ENCODE measurements at places on chromosomes 5 and 9. TPM values are rescaled to one million over a fixed set of nuclear protein-coding genes. Genes with fewer than 3 reads are reported as not detected.

MEIKIN gene
- not detected for polyA plus RNA-seq

- no peak overlapping the region for H3K4me3 ChIP-seq
- H3K36me3 ChIP-seq, result no peaks in the 10 kb centered on the region
- H3K4me1 ChIP-seq, result peaks cover 41% of the 10 kb centered on the region
- H3K27me3 ChIP-seq, result no peaks in the 10 kb centered on the region
- DNase-seq, result peak; percentile 93
Observed at GRCh38 chr5:143355710-143356109, 47.8 kb downstream of the NR3C1 start.

DNA sequence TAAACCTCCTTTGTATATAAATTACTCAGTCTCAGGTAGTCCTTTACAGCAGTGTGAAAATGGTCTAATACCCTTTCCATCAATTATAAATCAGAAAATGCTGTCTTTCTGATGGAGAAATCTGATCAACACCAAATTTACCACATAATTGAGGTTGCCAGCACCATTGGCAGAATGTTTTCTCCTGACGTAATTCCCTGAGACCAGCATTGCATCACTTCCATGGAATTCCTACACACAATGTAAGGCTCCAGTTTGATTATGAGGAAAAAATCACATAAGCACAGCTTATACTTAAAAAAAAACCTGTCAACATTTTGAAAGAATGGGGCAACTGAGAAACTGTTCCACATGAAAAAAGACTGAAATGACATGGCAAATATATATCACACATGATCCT is 618.7 kb upstream of the CDH6 start:
- no peak for DNase-seq
- H3K4me1 ChIP-seq, result no peaks in the 10 kb centered on the region
- no peak overlapping the region for H3K27ac ChIP-seq
- no peaks in the 10 kb centered on the region for H3K36me3 ChIP-seq

- no peak for DNase-seq
- no peak overlapping the region for H3K4me3 ChIP-seq
- peaks cover 43% of the 10 kb centered on the region for H3K36me3 ChIP-seq
- no peaks in the 10 kb centered on the region for H3K27me3 ChIP-seq
- no peak overlapping the region for H3K27ac ChIP-seq
Observed at GRCh38 chr9:83937861-83938455, 16.7 kb upstream of the KIF27 start.

All from stomach (tissue), 19 donors.